DMS79 treated with DMSO at 0.1 percent for 48 hours (cell line): ENCODE measurements at places on chromosomes 12 and 14.

DNA sequence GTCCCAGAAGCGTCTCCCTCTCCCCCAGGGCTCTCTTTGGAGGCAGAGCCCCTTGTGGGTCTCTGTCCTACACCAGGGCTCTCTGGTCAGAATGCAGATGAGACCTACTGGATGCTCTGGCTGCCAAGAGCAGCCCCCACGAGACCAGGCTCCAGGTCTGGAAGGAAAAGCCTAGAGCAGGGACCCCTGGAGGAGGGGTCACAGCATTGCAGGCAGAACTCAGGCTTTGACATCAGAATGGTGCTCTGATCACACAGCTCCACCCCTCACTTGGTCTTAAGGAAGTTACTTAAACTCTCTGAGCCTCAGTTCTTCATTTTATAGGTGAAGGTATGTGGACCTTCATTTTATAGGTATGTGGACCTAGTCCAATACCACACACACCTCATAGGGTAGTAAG is 83.1 kb downstream of the ARL6IP4 start:
- no peak for DNase-seq

DNA sequence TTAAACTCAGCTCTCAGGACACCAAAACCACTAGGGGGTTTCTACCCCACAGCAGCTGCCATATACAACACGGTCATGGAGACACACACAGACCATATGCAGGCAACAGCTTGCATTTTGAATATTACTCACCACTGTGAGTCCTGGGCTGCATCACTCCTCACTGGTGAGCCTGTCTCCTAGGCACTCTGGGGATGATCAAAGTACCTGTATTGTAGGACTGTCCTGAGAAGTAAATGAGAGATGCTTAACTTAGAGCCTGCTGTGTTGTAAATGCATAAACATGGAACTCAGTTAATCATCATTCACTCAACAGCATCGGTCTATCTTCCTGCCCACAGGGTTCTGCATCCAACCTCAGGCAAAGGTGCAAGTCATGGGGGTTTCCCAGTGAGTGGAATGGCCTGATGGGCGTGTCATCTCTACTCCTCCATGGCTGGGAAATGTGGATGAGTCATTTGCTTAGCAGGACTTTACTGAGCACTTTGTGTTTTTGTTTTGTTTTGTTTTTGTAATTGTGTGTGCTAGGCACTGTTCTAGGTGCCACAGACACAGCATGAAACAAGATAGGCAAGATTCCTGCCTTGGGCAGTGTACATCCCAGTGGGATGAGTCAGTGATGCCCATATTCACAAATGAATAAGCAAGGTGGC is 1141.2 kb upstream of the TMEM132C start:
- no peak for DNase-seq

- no peak for DNase-seq
Observed at GRCh38 chr12:93466625-93467350, 526 bp upstream of the MRPL42 start.

- peak; percentile 59 for DNase-seq
Observed at GRCh38 chr12:1634590-1635191, 5.7 kb downstream of the WNT5B start.

- DNase-seq, result peak; percentile 57
Observed at GRCh38 chr14:44405011-44405486, 102.0 kb downstream of the FSCB start.

GRCh38 chr14:96136371-96137005 is 68.2 kb upstream of the BDKRB2 start:
- DNase-seq, result no peak

- no peak for DNase-seq
Observed at GRCh38 chr14:86639146-86639545, 1109.2 kb downstream of the FLRT2 start.

- DNase-seq, result no peak
Observed at GRCh38 chr14:103138301-103139131, 15.3 kb downstream of the TNFAIP2 start.

DNA sequence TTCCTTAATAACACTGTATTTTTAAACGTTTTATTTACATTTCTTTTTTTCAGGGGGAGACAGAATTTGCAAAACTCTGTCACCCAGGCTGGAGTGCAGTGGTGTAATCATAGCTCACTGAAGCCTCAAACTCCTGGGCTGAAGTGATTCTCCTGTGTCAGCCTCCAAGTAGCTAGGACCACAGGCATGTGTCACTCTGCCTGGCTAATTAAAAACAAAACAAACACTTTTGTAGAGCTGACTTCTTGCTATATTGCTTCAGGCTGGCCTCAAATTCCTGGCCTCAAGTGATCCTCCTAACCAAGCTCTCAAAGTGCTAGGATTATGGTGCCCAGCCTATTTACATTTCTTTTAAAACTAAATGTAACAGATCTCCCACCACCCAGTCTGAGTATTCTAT is 12.7 kb downstream of the CPSF6 start:
- DNase-seq, result no peak

DNA sequence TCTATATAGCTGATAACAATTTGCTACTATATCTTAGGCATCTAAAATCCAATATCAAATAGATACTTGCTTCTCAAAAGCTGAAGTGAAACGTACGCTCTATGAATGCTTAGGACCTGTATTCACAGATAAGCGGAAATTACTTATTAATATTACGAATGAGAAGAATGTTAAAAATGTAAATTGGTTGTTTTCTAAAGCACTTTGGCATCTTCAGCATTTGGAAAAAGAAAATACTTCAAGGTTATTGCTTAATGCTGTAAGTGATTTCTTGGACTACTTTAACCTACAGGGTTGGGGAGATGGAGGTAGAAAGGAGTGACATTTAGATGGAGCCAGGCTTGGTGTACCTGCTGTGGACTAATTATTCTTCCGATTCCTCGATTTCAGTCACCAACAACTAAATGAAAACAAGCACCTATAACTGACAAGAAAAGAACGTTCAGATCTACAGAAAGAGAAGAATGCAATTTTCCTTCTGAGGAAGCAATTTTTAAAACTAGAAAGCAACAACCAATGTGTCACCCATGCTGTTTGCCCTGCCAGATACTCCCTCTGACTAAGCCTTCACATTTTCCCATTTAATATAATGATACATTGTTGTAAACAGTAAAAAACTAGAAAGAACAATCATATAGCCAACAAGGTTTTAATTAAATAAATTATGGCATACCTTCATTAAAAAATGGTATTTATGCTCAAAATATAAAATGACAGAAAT is 49.3 kb downstream of the SLC25A21 start:
- no peak for DNase-seq

- DNase-seq, result no peak
Observed at GRCh38 chr12:53179687-53180219, 769 bp upstream of the ZNF740 start.

DNA sequence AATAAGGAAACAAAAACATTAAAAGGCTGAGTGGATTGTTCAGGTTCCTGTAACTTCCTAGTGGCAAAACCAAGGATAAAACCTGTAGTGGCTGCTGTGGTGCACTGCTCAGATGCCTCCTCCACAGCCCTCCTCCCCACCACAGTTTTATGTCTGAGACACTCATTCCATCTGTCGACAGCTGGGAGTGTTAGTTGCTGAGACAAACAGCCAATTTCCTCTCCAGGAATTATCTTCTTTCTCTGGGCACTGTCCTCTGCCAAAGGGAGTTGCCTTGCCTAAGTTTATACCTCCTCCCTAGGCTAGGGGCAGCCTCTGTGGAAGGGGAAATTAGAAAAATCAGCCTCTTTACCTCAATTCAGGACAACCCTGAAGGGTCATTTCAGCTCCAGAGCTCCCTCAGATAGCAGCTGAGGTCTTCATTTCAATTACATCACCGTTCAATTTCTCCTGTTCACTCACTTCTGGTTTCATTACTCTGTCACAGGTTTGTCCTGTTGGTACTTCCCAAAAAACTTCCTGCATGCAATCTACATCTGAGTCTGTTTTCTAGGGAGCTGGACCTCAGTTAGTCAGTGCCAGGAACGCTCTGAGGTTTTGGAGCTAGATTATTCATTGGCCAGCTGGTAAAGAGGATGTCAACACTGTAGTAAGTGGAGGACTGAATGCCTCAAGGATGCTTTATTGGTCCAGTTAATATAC is 74.9 kb upstream of the ATP2B1 start:
- DNase-seq, result no peak

DNA sequence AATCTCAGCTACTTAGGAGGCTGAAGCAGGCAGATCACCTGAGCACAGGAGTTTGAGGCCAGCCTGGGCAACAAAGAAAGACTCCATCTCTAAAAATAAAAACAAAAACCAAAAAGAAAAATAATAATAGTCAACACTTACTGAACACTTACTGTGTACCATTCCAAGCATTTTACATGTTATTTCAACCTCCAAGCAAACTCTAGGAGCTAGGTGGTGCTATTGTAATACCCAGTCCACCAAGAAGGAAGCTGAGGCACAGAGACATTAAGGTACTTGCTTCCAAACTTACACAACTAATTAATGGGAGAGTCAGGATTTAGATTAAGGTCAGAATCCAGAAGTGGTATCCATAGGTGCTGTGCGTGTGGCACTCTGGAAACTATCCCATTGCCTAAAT is 13.7 kb upstream of the OR6J1 start:
- no peak for DNase-seq

DNA sequence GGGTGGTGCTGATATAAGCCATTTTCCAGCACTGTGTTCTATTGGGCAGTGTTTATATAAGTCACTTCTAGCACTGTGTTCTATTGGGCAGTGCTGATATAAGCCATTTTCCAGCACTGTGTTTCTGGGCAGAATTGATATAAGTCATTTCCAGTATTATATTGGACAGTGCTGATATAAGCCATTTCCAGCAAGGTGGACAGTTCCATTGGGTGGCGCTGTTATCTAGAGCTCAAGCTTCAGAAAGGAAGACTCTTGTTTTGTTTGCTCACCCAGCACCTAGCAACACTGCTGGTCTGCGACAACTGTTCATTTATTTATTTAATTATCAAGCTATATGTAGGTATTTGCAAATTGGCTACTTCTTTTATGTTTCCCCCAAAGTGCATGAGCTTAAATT is 690.3 kb downstream of the AACS start:
- DNase-seq, result no peak

DNA sequence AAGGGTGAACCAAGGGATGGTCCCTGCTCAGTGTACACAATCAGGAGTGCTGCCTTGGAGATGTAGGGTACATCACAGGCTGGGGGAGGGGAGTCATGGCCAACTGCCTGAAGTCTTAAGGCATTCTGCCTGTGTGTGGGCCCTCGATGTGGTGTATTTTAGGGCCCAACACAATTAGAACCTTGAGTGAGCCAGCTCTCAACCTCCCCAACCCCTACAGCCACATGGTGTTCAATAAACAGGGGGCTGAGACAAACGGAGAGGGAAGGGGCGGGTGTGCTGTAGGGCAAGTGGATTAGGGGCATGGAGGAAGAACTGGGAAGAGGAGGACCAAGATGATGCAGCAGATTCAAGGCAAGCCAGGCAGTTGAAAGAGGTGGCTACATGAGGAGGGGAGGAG is 8.6 kb upstream of the CHD4 start:
- no peak for DNase-seq
